ENCODE measurements at places on chromosomes 7 and 10.

- no peak for DNase-seq
These were observed 41.6 kb upstream of the PTPRZ1 start for GRCh38 chr7:121831351-121831750.

GRCh38 chr10:88926566-88927415 is 25.8 kb downstream of the ACTA2 start:
- no peak for DNase-seq

DNA sequence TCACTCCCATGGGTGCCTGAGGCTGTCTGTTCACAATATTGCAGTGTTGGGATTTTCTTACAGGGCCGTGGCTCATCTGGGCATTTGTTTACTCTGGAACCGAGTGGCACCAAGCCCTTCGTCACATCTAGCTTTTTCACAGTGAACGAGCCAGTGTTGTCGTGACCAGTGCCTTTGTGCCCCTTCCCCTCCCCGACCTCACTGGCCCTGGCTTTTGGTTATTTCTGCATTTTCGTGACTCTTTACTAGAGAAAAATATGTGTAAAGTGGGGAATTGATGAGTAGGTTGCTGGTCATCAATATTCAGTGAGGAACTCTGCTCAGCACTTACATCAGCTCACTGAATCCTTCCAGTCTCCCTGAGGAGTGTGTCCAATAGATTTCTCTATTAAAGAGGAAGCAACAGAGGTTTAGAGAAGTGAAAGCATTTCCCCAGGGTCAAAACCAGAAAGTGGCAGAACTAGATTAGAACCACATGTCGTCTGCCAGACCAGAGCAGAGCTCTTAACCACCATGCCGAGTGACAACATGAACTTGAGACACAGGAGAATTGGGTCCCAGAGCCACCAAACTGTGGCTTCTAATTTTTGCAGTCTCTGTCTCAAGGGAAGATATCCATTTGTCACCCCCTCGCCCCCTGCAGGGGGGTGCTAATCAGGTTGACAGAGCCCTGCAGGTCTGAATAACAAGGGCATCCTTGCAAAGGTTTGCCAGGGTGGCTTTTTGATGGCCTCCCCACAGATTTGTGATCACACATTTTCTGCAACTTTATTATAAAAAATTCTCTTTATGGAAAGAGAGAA is 125.3 kb downstream of the CHN2 start:
- no peak for DNase-seq

GRCh38 chr10:6579904-6580278 is at the start of gene PRKCQ:
Gene PRKCQ, minus strand, starts transcription at chr10:6580276. Its CDS starts 65,141 bp downstream, at chr10:6515135.
- no peak for DNase-seq

DNA sequence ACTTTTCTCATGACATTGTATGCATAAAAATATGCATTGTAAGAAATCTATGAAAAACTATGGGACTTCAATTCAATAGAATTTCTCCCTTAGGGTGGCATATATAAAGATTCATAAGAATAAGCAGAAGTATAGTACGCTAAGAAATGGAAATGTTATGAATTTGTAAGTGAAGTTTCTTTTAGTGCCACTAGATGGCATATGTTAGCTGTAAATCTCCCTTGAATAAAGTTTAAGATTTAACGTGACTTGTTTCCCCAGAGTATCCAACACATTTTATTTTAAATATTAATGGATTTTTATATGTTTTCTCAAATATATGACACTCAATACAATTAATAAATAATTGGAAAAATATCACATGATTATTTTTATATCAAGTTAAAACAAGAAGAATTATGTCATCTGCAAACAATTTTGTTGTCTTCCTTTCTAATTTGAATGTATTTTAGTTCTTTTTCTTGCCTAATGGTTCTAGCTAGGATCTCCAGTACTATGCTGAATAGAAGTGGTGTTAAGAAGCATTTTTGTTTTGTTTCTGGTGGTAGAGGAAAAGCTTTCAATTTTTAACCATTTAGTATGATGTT is 287.2 kb downstream of the HGF start:
- DNase-seq, result no peak

GRCh38 chr7:44633254-44634186 is 27.1 kb downstream of the OGDH start:
- peak; percentile 19 for DNase-seq

DNA sequence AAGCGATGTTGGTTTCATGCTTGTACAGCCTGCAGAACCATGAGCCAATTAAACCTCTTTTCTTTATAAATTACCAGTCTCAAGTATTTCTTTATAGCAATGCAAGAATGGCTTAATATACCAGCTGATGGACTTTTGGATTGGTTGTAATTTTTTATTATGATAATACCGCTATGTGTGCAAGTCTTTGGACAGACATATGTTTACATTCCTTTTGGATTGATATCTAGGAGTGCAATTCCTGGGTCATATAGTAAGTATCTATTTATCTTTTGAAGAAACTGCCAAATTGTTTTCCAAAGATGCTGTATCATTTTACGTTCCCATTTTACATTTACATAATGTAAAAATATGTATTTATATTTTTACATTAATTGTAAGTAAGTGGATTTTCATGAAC is 81.2 kb upstream of the PIP4K2A start:
- DNase-seq, result no peak

Measured in naive thymus-derived CD8-positive, alpha-beta T cell (primary cell).